GM19239 (cell line): ENCODE measurements at places on chromosomes 12 and 14.

DNA sequence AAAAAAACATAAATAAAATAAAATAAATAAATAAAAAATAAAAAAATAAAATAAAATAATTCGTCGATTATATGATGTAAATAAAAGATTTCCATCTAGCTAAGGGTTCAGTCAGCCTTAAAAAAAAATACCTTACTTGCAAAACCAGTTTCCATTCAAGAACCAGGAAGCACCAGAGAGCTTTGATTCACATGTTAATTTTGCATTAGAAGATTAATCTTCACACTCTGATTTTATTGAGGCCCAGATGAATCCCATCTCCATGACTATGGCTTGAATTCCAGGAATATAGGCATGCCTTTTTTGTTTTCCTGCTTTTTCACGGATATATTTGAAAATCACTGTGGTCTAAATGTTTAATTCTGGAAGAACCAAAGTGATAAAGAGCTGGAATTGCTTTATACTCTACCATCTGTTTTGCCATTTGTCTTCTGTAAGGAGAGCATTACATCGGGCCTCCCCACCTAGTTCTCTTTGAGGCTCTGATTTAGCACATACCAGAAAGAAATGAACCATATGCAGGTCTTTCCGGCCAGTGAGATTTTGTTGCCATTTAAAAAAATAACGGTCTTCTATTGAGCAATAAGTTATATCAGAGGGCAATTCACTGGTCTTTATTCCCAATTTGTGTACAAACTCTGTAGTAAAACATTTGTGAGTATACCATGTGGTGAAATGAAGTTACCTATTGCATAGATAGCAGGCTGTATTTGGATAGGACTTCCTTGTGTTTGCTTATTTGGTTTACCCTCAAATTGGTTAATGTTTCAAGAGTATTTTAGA is 175.5 kb downstream of the AEBP2 start:
- no peak for DNase-seq

GRCh38 chr14:63564318-63564717 is 21.1 kb upstream of the PPP2R5E start:
- no peak for DNase-seq

DNA sequence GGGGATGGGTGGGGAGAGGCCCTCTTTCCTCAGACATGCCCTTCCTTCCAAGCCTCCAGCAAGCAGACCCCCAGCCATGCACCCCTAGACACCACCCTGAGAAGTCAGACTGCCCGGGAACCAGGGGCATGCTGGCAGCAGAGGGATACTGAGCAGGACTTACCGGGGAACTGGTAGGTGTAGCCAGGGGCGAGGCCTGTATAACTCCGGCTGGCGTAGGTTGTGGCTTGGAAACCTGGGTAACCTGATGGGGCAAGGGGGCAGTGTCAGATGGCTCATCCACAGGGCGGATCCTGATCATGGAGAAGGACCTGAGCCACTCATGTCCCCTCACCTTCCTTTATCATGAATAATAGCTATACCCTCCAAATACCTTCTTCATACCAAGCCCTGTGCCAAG is 15.8 kb downstream of the MSI1 start:
- DNase-seq = no peak

DNA sequence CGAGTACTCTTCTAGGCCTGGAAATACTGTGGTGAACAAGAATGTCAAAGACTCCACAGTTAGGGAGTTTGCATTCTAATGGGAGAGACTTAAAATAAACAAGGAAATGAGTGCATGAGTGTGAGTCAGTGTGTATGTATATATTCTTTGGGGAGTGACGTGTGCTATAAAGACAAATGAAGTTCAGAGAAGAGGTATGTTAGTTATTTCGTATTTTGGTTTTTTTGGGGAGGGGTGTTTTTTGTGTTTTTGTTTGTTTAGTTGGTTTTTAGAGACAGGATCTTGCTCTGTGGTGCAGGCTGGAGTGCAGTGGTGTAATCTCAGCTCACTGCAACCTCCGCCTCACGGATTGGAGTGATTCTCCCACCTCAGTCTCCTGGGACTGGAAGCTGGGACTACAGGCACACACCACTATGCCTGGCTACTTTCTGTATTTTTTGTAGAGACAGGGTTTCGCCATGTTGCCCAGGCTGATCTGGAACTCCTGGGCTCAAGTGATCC is 74.3 kb downstream of the SRGAP1 start:
- no peak for DNase-seq

DNA sequence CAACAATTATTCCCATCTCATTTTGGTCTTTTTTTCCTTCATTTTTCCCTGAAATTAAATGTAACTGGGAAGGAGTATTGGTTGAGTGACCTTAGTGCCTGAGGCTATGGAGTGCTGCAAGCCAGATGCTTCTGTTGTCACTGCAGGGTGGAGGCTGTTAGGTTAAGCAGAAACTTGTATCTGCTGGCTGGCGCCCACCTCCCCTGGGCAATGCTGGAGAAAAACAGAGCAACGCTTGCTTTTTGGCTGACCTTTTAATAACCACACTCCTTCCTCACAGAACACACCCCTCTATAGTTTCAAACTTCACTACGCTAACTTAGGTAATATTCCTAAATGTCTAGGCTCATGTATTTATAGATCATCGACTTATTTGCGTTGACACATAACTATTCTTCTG is 583.5 kb upstream of the NOVA1 start:
- DNase-seq = no peak

- DNase-seq = no peak
Measured at GRCh38 chr14:68088451-68088854, 268.9 kb downstream of the RAD51B start.

GRCh38 chr12:114975640-114976310 is 291.8 kb upstream of the TBX3 start:
- no peak for DNase-seq

DNA sequence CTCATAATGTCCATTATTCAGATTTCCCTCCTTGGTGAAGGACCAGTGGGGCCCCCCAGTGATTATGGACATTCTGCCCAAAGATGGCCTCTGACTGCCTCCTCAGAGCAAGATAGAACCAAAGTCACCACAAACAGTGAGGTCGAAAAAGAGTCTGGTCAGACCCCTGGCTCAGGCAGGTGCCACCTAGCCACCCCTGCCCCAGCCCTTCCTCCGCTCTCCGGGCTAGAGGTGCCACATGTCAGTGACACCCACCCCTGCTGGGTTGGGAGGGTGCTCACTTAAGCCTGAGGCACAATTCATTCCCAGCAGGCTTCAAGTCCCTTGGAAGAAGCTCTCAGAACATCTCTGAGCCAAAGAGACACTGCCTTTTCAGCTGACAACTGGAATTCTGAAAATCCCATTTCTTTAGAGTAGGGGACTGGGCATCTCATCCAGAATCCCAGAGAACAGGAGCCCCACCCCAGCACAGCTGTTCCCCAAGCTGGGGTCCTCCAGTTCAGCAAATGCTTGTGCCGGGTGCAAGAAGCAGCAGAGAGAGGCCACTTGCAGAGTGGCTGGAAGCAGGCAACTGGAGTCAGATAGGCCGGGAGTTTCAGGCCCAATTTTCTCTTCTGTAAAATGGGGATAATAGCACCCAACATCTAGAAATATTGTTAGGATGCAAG is 50.3 kb downstream of the ISCA2 start:
- DNase-seq = no peak

DNA sequence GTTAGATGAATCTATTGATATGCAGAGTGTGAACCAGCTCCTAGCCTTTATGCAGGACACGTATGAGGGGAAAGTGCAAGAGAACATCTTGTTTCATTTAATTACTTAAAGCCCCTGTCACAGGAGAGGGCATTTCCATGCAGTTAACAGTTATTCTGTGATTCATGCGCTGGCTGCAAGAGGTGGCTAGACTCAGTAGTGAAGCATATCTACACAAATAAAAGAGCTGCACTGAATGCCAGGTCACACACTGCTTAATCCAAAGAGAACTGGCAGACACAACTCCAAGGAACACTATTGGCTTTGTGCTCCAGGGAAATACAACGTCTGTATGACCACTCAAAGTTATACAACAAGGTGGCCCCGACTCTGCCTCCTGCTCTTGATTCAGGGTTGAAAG is 394.1 kb downstream of the C12orf75 start:
- DNase-seq = no peak

DNA sequence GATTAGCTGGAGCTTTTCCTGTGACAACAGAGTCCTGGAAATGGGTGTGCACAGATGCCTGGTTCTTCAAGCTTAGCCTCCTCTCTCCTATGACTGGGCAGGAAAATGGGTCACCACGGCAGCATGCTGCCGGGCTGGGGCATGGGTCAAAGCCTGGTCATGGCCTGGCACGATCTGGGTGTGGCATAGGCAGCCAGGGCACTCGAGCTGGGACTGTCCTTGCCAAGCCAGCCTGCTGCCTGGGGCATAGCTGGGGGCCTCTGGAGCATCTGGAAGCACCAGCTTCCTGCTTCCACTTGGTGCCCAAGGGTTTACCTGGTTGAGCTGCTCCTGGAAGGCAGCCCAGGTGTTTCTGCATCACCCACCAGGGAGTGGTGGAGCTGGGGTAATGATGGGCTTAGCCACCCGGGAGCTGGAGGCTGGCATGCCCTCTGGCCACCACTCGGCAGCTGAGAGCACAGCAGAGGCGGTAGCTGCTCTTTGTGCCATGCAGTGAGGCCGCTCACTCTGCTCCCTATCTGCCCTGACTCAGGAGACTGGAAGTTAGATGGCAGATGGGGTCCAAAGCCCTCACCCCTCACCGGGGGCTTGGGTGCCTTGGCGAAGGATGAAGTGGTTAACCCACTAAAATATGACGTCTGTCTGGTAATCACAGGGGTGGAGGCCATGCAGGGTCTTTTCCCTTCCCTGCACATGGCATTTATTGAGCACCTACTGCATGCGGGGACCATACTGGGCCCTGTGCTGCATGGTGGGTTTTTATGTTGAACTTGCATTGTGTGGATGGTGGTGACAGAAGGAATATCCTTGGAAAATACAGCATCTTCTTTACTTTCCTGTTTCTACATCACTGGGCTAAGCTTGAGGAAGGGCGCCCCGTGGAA is 1.7 kb downstream of the OTUB2 start:
- DNase-seq = no peak

- DNase-seq = no peak
Measured at GRCh38 chr12:46391630-46392029, 19.1 kb upstream of the SLC38A2 start.

DNA sequence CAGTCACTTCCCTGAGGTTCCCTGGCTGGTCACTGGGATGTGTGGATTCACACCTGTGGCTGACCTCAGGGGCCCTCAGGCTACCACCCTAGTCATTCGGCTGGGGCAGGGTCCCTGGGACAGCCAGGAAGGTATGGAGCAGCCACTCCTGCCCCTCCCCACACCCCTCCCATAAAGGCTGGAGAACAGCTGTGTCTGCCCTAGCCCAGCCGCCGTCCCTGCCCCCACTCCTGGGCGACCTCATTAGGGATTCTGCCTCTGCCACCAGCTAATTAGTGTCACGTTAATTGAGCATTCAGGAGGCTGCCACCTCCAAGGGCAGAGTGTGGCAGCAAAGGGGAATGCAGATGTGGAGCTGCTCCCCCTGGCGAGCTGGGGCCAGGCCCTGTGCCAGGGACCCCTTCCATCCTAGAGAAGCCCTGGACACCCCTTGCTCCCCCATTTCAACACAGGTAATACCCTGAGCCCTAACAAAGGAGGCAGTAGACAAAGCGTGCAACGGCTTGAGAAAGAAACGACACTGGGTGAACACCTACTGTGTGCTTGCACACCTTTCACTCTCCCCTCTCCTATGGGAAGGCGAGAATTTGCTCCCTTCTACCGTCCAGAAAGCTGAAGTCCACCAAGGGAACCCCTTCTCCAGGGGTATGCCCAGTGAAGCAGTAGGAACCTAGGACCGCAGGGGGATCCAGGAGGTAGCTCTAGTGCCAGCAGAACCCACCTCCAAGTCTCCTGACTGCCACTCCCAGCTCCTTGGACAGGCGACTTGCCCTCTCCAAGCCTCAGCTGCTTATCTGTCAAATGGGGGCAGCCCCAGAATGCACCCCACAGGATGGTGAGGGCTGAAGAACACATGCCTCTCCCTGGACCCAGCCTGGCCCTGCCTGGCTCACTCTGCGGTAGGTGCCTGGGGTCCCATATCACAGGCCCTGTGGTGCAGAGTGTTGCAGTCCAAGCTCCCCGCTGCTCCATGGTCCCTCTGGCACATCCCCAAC is 45.1 kb downstream of the FAM222A start:
- no peak for DNase-seq

GRCh38 chr14:35938770-35939169 is 112.6 kb downstream of the BRMS1L start:
- DNase-seq = no peak

- DNase-seq = no peak
Measured at GRCh38 chr12:97017213-97017612, 110.2 kb downstream of the NEDD1 start.

- no peak for DNase-seq
Measured at GRCh38 chr14:69741055-69741454, 25.9 kb upstream of the SRSF5 start.

DNA sequence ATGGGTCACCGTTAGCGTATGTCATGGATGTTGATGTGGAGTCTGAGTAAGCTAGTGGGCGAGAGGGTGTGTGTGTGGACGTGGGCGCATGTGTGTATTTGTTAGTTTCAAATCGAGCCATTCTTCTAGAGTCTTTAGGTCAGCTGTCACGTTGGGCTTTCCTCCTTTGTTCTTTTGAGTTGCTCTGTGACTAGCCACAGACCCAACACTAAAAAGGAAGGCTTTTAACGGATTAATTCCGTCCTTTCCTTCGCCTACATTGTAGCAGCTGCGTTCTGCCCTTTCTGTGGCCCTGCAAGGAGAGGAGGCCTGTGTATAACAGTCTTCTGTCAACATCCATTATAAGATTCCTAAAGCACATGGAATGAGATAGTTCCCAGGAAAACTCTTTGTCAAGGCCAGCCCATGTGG is 117.2 kb upstream of the DNM1L start:
- no peak for DNase-seq

- DNase-seq = no peak
Measured at GRCh38 chr14:103560691-103561090, 1.8 kb downstream of the BAG5 start.

DNA sequence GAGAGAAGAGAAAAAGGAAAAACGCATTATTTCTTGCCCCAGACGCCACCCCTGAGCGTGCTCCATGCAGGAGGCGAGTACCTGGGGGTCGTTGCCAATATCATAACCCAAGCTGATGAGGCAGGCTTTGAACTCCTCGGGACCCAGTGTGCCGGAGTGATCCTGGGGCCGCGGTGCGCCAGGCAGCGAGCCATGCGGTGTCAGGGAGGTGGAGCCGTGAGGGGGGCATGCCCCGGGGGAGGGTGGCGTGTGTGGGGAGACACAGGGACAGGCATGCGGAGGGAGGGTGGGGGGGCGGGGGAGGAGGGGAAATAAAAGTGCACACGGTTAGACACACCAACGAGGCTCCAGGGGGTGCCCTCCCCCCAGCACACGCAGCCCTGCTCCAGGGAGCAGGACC is 86.0 kb upstream of the ZFP36L1 start:
- no peak for DNase-seq
